ENCODE measurements at places on chromosomes 1 and 21. TPM values are rescaled to one million over a fixed set of nuclear protein-coding genes. Genes with fewer than 3 reads are reported as not detected.

INSRR gene
- total RNA-seq: 0.13 TPM

CASP9 gene
- total RNA-seq: 16.8 TPM

PIGR gene
- total RNA-seq: 670 TPM

GRCh38 chr1:107895403-107896191 lies 69.4 kb downstream of the VAV3 start:
- DNase-seq: no peak

- no peak for DNase-seq
These were observed 50.8 kb downstream of the PAX7 start for GRCh38 chr1:18681423-18681835.

GRCh38 chr1:81335876-81336275 lies 464.9 kb upstream of the ADGRL2 start:
- no peak for DNase-seq

GRCh38 chr1:44698138-44698537 lies 23.6 kb downstream of the ARMH1 start:
- no peak for DNase-seq

GRCh38 chr1:108960719-108961118 lies 2.6 kb downstream of the CLCC1 start:
- no peak for DNase-seq

- peak; percentile 69 for DNase-seq
These were observed 7.7 kb upstream of the HTR1D start for GRCh38 chr1:23224739-23225648.

DNA sequence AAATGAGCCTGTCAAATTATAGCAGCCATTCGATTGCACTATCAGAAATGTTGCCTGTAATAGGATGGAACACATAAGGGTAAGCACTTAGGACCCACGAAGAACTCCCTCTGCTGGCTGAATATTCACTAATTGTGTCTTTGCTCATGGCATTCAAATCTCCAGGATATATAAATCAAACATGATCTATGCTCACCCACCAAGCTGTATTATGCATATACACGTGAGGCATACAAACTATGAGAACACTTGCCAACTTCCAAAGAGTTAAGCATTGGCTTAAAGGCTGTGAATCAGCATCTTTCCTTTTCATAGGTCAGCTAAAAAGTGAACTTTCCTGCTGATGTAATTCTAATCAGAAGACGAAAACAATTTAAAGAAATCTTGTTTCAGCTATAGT lies 34.5 kb downstream of the TMPRSS15 start:
- DNase-seq: no peak

- no peak for DNase-seq
These were observed 8.0 kb upstream of the OR2M3 start for GRCh38 chr1:248189026-248189425.

- no peak for DNase-seq
These were observed 29.4 kb downstream of the LRRC3 start for GRCh38 chr21:44484498-44485253.
